ENCODE measurements at places on chromosomes 12 and 14.

DNA sequence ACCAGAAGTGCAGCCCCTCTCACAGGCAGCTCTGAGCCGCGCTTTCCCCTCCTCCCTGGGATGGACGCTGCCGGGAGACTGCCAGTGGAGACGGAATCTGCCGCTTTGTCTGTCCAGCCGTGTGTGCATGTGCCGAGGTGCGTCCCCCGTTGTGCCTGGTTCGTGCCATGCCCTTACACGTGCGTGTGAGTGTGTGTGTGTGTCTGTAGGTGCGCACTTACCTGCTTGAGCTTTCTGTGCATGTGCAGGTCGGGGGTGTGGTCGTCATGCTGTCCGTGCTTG, 12.3 kb upstream of the TAMALIN start:
- no peak for DNase-seq

- DNase-seq, result no peak
These were observed 152.3 kb downstream of the MON2 start for GRCh38 chr12:62618930-62619329.

DNA sequence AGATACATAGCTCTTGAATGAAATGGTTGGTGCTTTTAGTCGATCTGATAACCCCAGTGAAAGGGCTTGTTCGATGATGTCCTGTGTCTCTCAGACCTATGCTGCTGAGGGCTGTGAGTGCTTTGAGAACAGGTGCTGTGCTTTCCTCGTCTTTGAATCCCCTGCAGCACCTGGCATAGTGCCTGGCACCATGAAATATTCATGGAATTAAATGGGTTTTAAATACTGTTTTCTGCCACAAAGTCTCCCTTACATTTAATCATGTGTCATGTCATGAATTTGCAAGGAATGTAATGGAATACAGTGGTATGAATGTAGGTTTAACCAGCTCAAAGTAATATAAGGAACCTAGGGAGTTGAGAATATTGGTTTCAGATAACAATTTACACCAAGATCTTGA, 220.5 kb upstream of the PRICKLE1 start:
- no peak for DNase-seq

DNA sequence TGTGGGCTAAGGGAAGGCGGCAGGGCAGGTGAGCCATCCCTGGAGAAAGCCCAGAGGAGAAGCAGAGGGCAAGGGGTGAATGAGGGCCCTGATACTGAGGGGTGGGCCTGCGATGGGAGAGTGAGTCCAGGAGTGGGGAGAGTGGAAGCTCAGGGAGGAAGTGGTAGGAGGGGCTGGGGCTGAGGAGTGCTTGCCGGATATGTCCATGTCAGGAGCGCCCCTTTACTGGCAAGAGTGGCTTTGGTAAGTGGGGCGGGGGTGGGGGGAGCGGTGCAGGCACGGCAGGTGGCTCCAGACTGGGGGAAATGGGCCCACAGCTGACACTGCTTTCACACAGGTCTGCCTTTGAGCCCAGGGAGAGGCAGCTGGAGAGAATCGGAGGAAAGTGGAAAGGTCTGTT, 86.4 kb upstream of the GPR68 start:
- no peak for DNase-seq

DNA sequence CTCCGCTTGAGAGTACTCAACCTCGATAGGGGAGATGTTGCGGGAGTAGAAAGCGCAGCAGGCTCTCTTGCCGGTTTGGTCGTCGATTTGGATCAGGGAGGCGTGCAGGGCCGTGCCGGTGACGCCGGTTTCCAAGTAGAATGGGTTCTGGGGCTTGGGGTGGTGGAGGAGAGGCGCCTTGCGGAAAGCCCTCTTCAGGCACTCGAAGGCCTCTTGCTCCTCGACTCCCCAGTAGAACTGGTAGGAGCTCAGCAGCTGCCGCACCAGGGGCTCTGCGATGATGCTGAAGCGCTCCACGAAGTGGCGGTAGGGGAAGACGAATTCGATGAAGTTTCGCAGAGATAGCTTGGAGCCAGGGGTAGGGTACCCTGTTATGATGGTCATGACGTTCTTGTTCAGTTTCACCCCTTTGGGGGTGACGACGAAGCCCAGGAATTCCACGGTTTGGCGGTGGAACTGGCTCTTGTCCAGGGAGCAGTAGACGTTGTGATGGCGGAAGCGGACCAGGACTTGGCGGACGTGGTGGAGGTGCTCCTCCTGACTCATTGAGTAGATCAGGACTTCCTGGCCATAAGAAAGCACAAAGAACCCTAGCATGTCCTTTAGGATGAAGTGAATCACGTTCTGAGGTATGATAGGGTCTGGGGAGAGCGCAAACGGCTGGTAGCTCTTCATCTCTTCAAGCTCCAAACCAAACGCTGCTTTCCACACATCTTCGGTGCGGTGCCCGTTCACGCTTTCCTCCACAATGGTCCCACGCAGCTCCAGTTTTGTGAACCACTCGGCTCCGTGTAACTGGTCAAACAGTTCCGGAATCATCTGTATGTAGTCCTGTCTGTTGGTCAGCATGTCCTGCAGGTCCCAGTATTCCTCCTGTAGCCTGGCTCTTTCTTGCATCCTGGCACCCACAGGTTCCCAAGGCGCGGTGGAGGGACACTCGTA, 21.2 kb downstream of the RTL1 start:
- no peak for DNase-seq

DNA sequence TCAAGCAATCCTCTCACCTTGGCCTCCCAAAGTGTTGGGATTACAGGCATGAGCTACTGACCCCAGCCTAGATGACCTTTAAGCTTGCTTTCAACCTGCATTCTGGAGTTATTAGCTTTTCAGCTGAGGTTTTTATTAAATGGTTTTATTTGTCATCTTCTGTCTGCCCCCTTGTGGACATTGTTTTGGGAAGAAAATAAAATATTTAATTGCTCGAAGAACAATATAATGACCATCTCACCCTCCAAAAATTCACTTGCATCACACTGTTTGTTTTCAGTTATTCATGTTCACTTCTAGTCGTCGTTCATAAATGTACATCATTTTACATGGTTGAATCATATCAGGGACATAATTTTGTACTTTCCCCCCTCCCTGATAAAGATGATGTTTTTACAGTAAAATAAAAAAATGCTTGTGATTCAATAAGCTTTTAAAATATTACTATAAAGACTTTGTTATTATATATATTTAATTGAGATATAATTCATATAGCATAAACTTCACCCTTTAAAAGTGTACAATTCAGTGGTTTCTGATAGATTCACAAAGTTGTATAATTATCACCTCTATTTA, 10.1 kb upstream of the SPATS2 start:
- peak; percentile 80 for DNase-seq

GRCh38 chr14:71680736-71681387, 251.4 kb upstream of the RGS6 start:
- DNase-seq, result no peak

- no peak for DNase-seq
These were observed 94.1 kb upstream of the TMPO start for GRCh38 chr12:98421316-98421715.

GRCh38 chr12:58424735-58425392, 483.5 kb downstream of the ATP23 start:
- DNase-seq, result peak; percentile 20

GRCh38 chr12:65856521-65856920, 32.2 kb downstream of the HMGA2 start:
- peak; percentile 45 for DNase-seq

- DNase-seq, result no peak
These were observed 40.5 kb downstream of the ALKBH1 start for GRCh38 chr14:77667331-77667730.

DNA sequence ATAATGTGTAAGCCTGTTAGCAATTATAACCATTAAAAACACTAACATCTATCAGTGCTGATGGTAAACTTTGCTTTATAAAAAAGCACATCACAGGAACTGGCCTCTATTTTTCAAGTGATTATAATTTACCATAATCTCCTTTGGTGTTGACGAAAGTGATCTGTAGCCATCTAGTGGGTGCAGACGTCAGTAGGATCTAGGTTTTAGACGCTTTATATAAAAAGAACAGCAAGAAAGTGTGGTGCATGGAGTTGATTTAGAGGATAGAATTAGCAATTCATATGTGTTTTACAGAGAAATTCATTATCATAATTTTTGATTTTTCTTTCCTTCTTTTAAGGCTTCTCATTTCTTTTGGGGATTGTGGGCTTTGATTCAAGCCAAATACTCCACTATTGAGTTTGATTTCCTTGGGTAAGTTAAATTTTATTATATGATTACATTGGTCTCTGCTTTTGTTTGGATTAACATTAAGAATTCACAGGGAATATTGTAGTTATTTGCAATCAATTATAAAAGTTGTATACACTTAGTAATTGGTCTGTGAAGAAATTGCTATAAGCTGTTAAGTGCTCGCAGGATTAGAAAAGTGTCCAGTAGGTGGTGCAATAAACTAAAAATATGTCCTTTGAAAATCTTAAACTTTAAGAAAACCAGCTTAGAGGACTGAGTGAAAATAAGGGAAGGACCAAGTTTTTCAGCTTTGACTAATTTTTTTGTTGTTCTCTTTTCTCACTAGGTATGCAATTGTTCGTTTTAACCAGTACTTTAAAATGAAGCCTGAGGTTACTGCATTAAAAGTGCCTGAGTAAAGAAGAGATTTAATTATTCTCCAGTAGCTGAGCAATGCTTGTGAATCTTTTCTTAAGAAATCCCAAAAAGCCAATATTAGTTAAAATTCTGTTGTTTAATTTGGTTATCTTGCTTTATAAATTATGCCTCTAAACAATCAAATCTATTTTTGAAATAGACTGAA, 59.5 kb downstream of the ETNK1 start:
- peak; percentile 68 for DNase-seq

GRCh38 chr12:88083634-88084033, 54.4 kb upstream of the C12orf50 start:
- DNase-seq, result no peak

DNA sequence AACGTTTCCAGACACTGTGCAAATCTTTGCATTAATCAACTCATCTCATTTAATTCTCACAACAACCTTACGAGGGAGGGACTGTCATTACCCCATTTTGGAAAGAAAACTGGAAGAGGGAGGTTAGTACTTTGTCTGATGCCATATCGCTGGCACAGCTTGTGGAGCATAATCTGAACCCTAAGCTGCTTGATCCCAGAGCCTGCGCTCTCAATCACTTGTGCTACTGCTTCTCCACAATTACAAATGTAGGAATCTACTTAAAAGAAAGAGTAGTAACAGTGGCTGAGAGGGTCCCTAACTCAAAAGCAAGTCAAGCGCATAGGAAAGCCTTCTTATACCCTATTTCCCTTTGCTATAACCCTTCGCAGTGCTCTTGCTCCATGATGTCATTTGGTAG, 3.2 kb downstream of the EFS start:
- DNase-seq, result no peak

DNA sequence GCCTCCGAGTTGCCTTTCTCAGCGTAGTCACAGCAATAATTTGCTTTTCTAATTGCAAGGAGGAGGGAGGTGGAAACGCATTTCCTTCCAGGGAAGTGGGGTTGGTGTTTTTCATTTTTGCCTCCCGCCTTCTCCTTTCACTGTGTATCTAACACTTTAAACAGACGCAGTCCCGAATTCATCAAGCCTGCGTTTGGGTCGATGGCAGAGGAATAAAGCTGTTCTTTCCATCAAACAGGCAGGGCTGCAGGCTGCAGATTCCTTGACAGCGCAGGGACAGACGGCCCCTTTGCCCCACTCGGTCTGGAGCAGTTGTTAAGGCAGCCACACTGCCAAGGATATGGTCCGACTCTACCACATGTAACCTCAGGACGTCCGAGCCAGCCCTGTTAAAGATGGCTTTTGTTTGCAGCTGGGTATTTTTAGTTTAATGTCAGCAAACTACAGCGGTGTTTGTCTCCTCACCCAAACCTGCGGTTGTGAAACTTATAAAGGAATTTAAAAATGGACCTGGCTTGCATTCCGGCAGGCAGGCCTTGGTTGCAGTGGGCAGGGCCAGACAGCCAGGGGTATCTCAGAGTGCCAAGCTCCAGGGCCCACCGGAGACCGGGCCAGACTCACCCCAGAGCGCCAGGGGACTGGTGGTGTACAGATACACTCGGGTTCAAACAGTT, 2.1 kb downstream of the CHST11 start:
- peak; percentile 34 for DNase-seq

DNA sequence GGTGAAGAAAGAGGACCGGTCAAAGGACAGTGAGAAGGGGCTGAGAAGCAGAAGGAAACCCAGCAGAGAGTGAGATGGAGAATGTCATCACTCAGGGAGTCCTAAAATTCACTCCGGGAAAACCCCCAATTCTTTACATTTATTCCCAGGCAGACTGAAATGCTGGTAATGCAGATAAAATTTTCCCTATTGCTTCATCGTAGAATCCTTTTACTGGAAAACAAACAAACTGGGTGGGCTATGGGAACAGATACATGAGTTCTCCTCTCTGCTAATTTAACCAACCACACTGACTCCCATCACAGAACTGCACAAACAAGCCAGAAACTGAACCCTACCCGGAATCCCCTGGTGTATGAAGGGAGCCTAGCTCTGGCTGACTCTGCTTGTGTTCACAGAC, 20.9 kb downstream of the HEBP1 start:
- DNase-seq, result peak; percentile 44

GRCh38 chr12:13534645-13535398, 338.3 kb downstream of the EMP1 start:
- DNase-seq, result peak; percentile 62

- DNase-seq, result peak; percentile 68
These were observed 172.3 kb upstream of the ATXN7L3B start for GRCh38 chr12:74365178-74365964.

DNA sequence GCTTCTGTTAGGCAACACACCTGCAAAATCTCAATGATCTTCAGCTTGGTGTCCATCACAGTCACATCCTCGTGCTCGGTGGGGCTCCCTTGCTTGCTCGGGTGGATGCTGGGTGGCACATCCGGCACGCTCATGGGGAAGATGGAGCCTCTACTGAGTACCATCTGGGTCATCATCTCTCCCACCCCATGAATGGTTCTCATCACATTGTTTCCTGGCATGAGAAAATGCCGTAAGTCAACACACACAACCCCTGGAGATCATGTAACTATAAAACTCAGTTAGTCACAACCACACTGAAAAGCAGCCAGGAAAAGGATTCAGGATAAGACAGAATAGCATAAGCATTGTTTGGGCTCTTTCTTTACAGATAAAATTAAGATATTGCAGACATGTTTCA, 201.1 kb downstream of the ITPR2 start:
- no peak for DNase-seq

DNA sequence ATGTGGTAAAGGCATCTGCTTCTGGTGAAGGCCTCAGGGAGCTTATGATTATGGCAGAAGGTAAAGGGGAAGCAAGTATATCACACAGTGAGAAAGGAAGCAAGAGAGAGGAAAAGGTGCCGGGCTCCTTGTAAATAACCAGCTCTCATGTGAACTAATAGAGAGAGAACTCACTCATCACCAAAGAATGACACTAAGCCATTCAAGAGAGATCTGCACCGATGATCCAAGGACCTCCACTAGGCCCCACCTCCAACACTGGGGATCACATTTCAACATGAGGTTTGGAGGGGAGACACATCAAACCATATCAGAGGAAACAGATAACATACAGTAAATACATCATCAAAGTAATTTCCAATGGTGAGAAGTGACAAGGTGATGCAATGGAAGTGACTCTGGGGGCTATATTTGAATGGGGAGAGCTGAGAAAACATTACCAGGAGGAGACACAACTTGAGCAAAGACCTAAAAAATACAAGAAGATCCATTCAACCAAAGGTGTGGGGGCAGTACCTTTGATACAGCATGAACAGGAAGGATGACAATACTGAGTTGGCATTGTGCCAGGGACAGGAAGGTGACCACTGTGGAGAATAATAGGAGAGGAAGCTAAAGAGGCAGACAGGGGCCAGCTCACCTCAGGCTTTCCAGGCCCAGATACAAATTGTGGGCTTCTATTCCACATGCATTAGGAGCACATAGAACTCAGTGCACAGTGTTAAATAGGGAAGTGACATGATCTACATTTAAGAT, 134.4 kb upstream of the GRIP1 start:
- no peak for DNase-seq

- DNase-seq, result no peak
These were observed 255.8 kb upstream of the FOXN3 start for GRCh38 chr14:89672636-89673511.
